Activated CD8-positive, alpha-beta memory T cell treated with anti-CD3 and anti-CD28 coated beads for 4 hours (primary cell): ENCODE measurements at places on chromosomes 12 and 14.

DNA sequence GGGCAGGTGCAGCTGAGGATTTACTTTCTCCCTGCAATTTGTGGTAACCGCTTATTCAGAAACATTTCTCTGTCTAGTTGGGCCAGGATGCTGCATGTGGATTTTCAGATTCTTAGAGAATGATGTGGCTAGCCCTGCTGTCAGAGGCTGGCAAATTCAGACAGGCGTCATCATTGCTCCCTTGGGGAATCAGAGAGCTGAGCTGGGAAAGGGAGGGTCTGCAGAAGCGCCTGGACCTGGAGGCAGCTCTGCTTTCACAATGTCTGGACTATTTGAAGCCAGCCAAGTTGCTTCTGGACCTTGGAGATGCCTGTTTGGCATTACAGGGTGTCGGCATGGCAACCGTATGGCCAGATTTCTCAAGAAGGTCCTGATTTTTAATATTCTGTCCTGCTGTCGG is 3.4 kb downstream of the GALNT16 start:
- DNase-seq, result no peak

GRCh38 chr14:89428546-89429198 is 11.6 kb upstream of the FOXN3 start:
- DNase-seq, result no peak

GRCh38 chr14:103298620-103299019 is 35.4 kb upstream of the EIF5 start:
- no peak for DNase-seq

DNA sequence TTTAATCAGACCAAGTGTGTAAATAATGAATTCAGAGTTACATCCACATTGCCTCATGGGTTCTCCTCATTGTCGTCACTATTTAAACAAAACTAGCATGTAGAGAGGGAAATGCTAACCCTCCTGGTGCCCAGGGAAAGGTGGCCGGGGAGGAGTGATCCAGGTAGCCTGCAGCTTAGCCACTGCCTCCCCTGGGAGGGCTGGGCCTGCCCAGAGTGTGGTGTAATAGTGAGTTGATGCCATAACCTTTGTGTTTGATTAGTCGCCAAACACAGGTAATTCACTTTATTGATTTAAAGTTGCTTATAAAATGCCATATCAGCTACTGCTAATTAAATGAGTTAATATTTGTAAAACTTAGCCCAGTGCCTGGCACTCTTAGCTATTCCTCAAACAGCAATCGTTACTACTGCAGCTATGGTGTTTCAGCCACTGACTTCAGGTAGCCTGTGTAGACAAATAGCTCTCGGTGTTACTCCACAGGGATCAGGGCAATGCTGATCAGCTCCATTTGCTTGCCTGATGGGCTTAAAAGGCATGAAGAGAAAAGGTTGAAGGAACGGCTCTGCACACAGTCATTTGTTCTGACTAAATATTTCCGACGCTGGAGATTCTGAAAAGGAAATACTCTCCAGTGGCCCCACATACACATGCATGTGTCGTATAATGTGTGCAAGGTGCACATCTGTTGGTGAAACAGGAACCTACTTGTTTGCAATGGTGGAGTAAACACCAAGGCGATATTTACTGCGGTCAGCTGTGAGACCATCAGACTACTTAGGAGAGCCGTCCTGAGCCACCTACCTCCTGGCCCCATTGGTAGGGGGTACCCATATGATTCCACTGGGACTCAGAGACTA is 45.7 kb upstream of the PRMT8 start:
- no peak for DNase-seq

GRCh38 chr14:55803873-55804553 is 224.0 kb downstream of the KTN1 start:
- DNase-seq, result no peak

- DNase-seq, result no peak
These were observed 190.3 kb downstream of the KLHL28 start for GRCh38 chr14:44771496-44771895.

DNA sequence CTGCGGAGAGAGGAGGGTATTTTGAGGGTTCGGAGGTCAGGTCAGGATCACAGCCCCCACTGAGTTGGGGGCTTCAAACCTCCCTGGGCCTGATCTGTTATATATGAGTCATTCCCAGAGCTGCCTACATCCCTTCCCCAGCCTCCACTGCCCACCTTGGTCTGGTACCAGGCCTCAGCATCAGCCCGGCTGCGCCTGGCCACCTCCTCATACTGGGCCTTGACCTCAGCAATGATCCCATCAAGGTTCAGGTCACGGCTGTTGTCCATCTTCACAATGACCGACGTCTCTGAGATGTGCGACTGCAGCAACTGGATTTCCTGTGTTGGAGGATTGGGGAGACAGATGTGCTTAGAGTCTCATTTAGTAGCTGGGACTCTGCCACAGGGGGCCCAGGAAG is 4.2 kb downstream of the KRT84 start:
- no peak for DNase-seq

- no peak for DNase-seq
These were observed 23.2 kb upstream of the ESRRB start for GRCh38 chr14:76352639-76353281.

DNA sequence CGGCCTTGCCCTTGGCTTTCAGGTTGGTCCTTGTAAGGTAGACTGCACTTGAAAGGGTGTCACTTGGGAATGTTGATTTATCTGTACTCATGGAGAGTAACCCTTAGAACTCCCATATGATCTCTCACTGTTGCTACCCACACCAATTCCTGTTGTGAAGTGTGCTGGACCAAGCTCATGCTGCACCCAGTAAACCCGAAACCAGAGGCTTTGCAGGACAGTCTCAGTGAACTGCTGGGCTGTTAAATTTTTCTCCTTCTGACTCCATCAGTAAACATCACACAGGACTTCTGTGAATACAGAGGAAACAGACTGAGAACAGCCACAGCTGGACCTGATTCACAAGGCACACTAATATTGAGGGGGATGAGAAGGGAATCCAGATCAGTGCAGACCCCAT is 783.0 kb downstream of the TMEM121 start:
- no peak for DNase-seq

DNA sequence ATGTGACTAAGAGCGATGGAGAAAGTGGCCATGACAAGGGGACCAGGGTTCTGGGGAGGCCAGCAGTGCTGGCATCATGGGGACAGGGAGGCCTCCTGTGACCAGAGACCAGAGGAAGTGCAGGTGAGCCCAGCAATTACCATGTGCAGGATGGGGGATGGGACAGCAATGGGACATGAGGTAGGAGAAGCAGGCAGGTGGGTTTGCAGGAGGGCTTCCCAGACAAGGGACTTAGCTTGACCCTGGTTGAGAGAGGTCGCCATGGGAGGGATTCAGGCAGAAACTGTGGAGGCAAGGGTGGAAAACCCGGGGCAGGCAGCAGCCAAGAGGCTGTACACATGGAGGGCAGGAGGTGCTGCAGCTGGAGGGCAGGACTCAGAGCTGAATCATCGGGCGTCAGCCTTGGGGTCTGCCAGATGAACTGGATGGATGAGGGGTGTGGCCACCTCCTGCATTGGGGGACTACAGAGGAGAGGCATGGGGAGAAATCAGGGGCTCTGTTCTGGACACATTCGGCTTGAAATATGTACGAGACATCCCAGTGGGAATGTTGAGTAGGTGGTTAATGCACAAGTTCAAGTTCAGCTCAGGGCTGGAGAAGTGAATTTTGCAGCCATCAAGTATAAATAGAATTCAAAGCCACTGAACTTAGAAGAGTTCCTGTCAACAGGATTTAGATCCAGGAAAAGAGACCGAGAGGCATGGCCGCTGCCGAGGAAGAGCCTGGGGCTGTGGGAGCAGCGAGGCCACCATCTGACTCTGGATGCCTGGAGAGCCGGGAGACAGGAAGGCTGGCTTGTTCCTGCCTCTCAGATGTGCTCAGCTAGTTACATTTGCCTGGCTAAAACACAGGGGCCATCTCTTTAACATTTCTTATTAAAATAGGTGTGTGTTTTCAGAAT is 36.6 kb downstream of the SFSWAP start:
- DNase-seq, result no peak

- DNase-seq, result no peak
These were observed 11.4 kb downstream of the PRORP start for GRCh38 chr14:35133542-35134328.

DNA sequence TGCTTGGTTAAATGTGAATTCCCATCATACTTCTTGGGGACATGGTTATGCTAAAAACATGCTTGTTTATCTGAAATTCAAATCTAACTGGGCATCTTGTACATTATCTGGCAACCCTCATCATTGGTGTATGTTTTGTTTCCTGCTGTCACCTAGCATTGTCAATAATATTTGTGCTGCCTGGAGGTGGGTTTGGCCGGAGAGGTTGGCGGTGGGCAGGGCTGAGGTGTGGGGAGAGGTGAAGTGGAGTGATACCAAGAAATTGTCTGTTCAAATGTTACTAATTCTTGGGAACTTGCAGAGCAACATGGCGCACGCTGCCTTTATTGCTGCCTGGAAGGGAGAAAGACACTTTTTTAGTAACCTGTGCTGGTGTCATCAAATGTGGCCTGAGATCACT is 280.5 kb downstream of the VRK1 start:
- DNase-seq, result no peak

DNA sequence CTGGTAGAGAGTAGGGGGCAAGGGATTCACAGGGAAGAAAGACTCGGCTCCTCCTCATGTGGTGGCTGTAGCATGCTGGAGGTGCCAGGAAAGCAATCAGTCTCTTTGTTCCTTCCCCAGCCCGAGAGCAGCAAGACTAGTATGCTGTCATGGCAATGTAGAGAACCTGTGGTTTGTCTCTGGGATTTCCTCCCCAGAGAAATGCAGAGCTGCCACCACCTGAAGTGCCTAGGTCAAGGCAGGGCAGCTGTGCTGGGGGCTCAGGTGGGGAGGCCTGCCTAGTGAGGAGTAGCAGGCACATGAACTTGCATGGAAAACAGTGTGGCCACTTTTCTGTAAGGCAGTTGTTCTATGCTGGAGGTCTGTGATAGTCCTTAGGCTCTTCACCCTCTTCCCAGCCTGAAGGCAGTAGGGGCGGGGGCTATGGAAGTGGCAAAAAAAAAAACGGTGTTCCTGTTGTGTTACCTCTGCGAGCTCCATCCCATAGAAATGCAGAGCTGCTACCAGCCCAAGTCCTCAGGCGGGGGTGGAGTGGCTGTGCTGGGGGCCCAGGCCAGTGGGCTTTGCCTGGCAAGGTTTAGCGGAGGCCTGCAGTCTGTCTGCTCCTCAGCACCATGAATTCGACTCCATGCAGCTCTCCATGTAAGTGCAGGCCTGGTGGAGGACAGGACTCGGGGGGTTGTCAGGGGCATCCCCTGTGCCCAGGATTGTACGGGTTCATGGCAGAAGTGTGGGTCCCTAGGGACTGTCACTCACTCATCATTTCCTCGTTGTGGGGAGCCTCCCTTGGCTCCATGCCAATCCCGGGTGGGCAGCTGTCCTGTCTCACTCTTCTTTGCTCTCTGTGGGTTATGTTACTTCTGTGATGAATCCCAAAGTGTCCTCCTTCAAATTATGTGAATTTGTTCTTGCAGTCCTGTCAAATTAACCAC is 4.1 kb upstream of the CLEC4D start:
- DNase-seq, result no peak

- DNase-seq, result no peak
These were observed 36.8 kb downstream of the CDC42BPB start for GRCh38 chr14:103020271-103021170.

GRCh38 chr12:42002563-42002962 is 142.1 kb downstream of the GXYLT1 start:
- no peak for DNase-seq

DNA sequence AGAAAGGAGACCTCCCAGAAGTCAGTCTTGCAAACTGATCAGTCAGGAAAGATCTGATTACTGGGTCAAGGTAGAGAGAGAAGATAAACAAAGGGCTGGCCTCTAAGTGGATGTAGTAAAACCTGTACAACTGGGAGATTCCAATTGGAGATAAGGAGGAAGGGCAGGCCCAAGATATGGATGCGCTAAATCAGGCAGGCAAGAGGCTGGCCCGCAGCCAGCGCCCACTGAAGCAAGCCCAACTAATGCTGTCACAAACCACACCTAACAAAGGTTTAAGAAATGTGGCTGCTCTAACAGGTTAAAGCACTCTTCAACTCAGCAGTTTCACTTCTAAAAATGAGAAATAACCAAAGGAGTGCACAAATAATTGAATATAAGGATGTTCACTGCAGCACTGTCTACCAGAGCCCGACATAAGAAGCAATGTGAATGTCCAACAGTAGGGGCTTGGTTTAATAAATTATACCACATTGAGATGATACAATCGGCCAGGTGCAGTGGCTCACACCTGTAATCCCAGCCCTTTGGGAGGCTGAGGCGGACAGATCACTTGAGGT is 4.7 kb downstream of the GLTP start:
- DNase-seq, result no peak

- no peak for DNase-seq
These were observed 60.8 kb downstream of the RASSF3 start for GRCh38 chr12:64670919-64671639.

GRCh38 chr12:52956987-52957386 is 8.1 kb downstream of the KRT18 start:
- no peak for DNase-seq

DNA sequence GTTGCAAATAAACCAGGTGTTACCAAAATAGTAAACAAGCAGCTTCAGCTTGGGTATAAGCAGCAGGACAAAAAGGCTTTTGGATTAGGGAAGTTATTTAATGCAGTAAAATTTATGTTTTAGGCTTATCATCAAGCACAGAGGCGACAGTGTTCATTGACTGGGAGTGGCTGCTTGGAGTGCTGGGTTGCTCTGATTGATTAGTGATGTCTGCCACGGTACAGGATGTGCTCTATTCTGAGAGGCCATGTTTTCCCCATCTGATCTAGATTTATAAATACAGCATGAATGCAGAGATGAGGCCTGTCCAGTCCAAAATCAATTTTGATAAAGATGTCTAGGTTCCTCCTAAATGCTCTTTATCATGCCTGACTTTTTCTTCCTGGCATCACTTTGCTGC is 83.5 kb downstream of the MAP1LC3B2 start:
- no peak for DNase-seq

- no peak for DNase-seq
These were observed 41.1 kb upstream of the TSPAN9 start for GRCh38 chr12:3035815-3036702.

DNA sequence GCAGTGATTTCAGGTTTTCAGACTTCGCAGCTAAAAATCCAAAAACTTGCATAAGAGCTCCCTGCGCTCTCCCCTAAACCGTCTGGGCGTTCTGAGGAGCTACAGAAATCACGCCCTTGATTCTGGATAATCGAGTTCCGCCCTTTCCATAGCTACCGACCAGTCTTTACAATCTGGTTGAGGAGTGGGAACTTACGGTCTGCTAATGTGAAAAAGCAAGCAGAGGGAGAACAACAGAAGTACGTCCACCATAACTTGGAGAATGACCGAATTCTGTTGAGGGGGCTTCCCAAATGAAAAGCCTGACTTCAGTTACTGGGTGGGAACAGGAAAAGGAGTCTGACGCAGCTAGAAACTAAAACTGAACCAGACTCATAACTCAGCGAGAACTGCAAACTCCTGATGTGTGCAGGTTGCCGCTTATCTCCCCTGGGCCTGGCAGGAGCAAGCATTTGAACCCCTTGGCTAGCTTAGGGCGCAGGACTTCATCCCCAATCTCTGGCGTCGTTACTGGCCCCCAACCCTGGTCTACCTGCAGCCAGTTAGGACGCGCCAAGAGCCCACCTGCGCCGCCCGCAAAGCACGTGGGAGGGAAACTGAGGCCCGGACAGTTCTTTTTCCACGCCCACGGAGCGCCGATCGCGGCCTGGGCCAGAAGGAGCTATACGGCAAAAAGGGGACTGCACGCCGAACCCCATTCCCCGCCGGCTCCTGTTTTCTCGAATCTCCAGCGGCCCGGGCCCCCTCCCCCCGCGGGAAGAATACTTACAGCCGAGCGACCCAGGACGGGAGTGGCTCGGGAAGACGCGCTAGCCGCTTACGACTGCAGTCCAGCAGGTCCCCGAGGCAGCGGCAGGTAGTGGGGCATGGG is 838 bp downstream of the LRIG3 start:
- no peak for DNase-seq
